ENCODE measurements at places on chromosomes 6 and 20.

DNA sequence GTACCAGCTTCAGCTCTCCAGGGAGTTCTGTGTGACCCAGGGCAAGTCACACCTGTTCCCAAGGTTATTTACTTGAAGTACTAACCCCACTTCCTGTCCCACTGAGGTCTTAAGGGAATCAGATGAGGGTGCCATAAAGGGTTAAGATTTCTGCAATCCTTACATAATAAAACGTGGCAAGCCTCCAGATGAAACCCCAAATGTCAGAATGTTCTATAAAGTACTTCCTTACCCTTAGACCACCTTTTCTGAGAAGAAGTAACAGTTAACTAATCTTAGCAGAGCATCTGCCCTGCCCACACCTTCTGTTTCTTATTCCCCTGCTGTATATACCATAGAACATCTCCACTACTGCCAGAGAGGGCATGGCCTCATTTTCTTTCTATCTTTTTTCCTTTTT is 6.0 kb upstream of the AVP start:
- H3K27ac ChIP-seq: no peak overlapping the region
- no peaks in the 10 kb centered on the region for H3K27me3 ChIP-seq
- H3K36me3 ChIP-seq: no peaks in the 10 kb centered on the region
- H3K4me1 ChIP-seq: peaks cover 26% of the 10 kb centered on the region

- no peak overlapping the region for H3K4me3 ChIP-seq
- H3K4me1 ChIP-seq: peaks cover 21% of the 10 kb centered on the region
- H3K36me3 ChIP-seq: peaks cover 2% of the 10 kb centered on the region
Measured at GRCh38 chr6:135675862-135676261, 175.6 kb upstream of the PDE7B start.

- no peak for DNase-seq
- no peaks in the 10 kb centered on the region for H3K4me1 ChIP-seq
- no peaks in the 10 kb centered on the region for H3K36me3 ChIP-seq
Measured at GRCh38 chr6:22435151-22435550, 134.2 kb upstream of the HDGFL1 start.

DNA sequence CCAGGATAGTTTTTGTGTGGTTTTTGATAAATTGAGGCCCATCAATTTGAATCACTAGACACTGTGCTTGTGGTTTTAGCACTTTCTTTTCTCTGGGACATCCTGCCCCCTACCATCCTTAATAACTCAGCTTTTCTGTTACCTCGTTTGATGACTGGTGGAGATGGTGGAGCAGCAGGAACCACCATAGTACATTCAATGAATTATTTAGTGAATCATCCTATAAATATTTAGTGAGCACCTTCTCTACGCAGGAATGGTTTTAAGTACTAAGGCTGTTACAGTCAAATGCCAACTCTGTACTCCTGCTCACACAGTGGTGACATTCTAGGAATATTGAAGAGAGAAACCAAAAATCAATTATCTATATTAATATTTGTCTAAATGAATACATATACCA is 585.2 kb downstream of the HAO1 start:
- no peaks in the 10 kb centered on the region for H3K36me3 ChIP-seq
- DNase-seq: no peak
- no peaks in the 10 kb centered on the region for H3K4me1 ChIP-seq
- H3K27ac ChIP-seq: no peak overlapping the region
- H3K4me3 ChIP-seq: no peak overlapping the region

GRCh38 chr6:87641065-87641692 is 51.2 kb downstream of the ORC3 start:
- H3K4me1 ChIP-seq: peaks cover 7% of the 10 kb centered on the region
- H3K27ac ChIP-seq: no peak overlapping the region
- no peaks in the 10 kb centered on the region for H3K27me3 ChIP-seq
- peaks cover 11% of the 10 kb centered on the region for H3K36me3 ChIP-seq

GRCh38 chr6:37036146-37036545 is 30.7 kb downstream of the FGD2 start:
- no peak overlapping the region for H3K4me3 ChIP-seq
- no peak for DNase-seq
- no peaks in the 10 kb centered on the region for H3K27me3 ChIP-seq
- H3K36me3 ChIP-seq: peaks cover 10% of the 10 kb centered on the region

- no peak overlapping the region for H3K4me3 ChIP-seq
- H3K4me1 ChIP-seq: peaks cover 7% of the 10 kb centered on the region
- H3K27me3 ChIP-seq: no peaks in the 10 kb centered on the region
- no peaks in the 10 kb centered on the region for H3K36me3 ChIP-seq
- no peak for DNase-seq
Measured at GRCh38 chr20:64226686-64227580, 28.6 kb upstream of the PCMTD2 start.
